Stimulated activated CD4-positive, alpha-beta T cell treated with anti-CD3 and anti-CD28 coated beads, Interleukin-15, amount 100 ng/mL, for 1 hour (primary cell): ENCODE measurements at places on chromosomes 4 and X.

- DNase-seq = no peak
Observed at GRCh38 chr4:173257732-173258717, 76.1 kb downstream of the HMGB2 start.

- no peak for DNase-seq
Observed at GRCh38 chrX:67725471-67725870, 181.7 kb downstream of the AR start.

DNA sequence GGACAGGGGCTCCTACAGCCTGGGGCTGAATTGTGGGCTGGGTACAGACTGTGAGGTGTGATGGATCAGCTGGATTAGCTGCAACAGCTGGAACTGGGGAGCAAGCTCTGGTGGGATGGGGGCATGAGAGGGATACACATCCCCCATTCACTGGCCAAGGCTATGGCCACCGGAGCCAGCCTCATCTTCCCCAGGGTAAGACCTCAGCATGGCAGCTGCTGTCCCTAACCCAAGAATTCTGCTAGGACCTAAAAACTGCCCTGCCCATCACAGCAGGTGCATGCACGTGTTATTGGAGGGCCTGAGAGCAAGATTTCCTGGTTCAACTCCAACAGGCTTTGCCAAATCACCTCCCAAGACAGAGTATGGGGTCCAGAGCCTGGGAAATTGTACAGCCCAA, 258.6 kb upstream of the AGTR2 start:
- DNase-seq = no peak

- DNase-seq = no peak
Observed at GRCh38 chr4:65195666-65196065, 474.6 kb downstream of the EPHA5 start.

- DNase-seq = no peak
Observed at GRCh38 chr4:11286533-11286932, 142.2 kb downstream of the HS3ST1 start.

DNA sequence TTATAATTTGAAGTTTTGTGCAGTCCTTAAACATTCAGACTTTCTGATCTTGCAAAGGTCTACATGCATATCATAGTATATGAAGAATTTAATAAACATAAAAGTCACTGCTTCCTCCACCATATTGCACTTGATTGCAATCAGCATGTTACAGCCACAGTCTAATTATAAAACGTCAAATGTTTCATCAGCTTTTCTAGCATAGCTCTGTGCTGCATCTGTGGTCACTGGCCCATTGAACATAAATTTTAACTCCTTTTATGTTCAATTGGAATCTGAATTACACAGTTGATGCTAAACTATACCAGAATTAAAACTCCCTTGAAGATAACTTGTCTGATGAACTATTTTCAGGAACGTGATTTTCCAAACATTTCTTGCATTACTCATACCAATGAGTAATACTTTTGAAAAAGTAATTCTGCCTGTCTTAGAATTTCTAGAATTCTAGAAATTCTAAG, 329.1 kb downstream of the GALNTL6 start:
- no peak for DNase-seq

DNA sequence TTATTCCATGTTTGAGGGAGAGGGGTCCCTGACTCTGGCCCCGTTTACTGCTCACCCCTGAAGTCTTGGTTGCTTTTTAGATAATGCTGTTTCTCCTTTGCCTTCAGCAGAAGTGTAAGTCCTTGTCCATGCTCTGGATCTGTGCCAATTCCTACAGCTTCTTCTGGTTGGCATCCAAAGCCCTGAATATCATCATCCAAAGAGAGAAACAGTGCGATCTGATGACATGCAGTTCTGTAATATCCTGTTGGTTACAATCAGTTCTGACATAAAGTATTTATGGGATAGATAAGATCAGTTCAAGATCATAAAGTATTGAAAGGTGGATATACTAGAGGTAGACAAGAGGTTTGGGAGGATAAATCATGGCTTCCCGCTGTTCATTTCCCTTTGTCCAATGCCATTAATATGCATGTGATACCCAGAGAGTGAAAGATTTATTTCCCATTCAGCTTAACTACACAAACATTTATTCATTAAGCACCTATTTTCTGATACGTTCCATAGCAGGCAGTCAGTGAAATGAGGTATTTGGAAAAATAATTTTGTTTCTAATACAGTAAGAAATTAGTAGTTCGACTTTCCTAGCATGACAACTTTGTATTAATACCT, 53.2 kb upstream of the TMEM150C start:
- DNase-seq = no peak

DNA sequence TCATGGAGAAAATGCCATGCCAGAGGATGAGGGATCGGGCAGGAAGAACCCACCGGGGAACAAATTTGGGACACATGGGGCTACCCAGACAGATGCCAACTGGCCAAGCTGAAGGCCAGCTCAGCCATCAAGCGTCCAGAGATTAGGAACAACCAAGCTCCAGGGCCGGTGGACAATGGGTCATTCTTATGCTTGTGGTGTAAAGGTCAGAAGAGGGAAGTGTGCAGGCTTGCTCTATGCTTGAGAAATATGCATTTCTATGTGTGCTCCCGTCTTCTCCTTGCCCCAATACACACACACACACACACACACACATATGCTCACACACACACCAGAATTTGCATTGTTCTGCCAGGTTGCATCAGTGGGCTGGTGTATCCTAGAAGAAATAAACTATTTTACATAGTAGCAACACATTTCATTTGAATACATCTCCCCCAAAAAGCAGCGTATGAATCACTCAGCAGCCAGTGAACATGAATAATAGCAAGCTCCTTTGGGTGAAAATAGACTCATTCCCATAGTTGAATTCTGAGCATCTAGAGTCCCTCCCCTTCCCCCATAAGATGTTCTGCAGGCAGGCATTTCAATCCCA, 201.9 kb upstream of the PPARGC1A start:
- no peak for DNase-seq

DNA sequence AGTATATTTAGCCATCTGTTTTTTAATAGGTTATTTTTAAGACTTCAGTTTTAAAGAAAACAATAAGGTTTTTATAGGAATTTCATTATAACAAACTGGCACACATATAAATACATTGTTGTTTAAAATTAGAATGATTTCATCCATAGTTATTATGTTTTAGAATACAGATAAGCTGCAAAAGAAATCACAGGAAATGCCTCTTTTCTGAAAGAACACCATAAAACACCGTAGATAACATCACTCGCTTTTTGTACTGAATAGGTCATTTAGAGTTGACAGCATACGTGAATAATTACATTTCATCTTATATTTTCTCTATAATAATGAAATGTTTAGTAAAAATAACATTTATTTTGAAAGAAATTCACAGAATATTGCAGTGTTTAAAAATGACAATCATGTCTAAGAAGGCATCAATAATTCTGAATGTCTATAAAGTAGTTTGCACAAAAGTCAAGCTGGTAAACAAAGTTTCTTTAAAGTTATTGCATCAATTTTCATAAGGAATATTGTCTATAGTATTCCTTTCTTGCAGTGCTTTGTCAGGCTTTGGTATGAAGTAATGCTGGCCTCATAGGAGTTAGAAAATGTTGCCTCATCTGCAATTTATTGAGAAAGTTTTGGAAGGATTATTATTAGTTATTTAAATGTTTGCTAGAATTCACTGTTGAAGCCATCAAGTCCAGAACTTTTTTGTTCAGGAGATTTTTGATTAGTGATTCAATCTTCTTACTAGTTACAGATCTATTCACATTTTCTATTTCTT, 17.9 kb upstream of the VEGFC start:
- no peak for DNase-seq

- peak; percentile 14 for DNase-seq
Observed at GRCh38 chr4:88818631-88819470, 121.2 kb upstream of the NAP1L5 start.

GRCh38 chr4:152010710-152011079, 249.9 kb upstream of the GATB start:
- no peak for DNase-seq

GRCh38 chr4:90357117-90357710, 230.0 kb downstream of the CCSER1 start:
- DNase-seq = no peak

DNA sequence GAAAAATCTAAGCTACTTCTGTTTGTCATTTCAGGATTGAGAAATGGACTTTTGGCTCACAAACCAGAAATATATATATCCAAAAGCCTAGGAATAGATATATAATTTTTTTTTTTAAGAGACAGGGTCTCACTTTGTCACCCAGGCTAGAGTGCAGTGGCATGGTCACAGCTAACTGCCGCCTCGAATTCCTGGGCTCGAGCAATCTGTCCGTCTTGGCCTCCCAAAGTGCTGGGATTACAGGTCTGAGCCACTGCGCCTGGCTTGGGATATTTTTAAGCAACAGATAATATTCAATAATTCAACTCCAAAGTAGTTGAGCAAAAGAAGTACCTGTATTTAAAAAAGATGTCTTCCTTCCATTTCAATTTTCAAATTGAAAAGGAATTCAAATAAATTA, 112.5 kb downstream of the C4orf51 start:
- DNase-seq = no peak

GRCh38 chrX:119187298-119187697, 48.8 kb upstream of the PGRMC1 start:
- DNase-seq = no peak

- DNase-seq = no peak
Observed at GRCh38 chr4:182716192-182716591, 201.0 kb downstream of the DCTD start.

GRCh38 chr4:53730031-53730805, 138.9 kb upstream of the LNX1 start:
- no peak for DNase-seq
